Activated CD8-positive, alpha-beta T cell treated with anti-CD3 and anti-CD28 coated beads for 36 hours (primary cell): ENCODE measurements at places on chromosomes 5 and 9.

DNA sequence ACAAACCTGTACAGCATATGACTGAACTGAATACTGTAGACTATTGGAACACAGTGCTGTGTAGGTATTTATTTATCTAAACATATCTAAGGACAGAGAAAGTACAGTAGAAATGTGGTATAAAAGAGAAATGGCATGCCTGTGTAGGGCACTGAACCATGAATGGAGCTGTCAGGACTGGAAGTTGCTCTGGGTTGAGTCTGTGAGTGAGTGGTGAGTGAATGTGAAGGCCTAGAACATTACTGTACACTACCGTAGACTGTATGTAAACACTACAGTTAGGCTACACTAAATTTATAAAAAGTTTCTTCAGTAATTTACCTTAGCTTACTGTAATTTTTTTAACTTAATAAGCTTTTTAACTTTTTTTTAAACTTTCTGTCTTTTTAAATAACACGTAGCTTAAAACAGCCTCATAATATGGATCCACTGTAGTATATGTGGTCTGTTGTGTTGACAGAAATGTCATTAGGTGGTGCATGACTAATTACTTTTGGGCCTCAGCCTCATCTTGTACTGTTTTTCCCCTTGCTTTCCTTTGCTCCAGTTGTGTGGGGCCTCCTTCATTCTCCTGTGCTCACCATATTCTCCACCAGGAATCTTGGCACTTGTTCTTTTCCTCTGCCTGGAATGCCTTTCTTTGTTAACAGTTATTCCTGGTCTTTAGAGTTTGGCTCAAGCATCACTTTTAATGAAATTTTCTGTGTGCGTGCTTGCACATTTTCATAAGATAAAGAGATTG lies 8.8 kb downstream of the SPIN1 start:
- DNase-seq, result no peak

DNA sequence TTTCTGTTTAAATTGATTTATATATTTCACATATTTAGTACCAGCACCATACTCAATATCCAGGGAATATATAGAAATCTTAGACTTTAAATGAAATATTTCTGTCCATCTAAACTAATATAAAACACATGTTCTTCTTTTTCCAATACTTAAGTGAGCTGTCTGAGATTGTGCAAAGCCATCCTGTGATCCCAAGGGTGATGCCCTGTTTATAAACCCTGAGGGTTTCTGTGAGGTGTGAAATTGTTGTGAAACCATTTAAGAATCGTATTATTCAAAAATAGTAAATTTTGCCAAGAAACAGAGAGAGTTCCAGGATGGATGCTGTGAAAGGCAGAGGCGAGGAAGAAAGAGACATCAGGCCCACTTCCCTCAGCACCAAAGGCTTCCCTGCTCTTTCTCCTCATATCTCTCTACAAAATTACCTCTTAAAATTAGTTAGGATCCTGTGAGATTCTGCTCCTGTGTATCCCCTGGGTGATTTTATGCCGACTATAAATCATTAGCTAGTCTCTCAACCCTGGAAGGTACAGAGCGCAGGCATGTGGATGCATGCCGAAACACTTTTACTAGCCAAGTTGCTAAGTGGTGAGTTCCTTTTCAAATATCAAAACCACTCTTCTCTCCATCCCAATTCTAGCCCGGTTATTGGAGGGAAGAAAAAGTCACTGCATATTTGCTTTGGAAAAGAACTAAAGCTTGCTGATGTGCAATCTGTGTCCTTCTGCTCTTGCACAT lies 183.0 kb downstream of the GLIS3 start:
- no peak for DNase-seq

DNA sequence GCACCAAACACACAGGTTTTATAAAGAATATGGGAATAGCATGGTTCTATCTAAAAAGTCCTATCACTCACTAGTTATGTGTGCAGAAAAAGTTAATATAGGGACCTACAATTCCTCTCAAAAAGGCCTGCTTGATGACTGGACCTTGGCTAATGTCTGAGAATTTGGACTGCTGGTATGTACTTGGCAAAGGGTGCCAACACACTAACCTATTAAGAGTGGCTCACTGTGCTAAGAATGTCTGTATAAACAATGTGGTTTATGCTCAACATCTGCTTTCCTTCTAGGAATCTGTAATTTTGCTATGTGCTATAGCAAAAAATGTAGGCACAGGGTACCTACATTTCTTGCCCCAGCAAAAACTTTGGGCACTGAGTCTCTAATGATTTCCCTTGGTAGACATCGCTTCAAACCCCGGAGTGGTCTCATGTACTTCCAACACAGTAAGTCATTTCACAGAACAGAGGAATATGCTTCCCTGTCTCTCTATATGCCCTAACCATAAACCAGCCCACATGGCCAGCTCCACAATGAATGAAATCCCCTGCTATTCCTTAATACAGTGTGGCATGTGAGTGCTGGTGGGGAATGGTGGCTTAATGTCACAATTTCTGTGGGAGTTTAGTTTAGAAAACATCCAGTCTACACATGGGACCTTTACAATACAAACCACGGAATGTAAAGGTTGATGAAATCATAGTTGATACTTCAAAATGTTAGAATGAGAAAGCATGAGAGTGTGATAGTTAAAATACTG lies 101.7 kb downstream of the UBAP2 start:
- DNase-seq, result no peak

- DNase-seq, result no peak
Measured at GRCh38 chr9:128898845-128899565, 17.1 kb downstream of the LRRC8A start.

DNA sequence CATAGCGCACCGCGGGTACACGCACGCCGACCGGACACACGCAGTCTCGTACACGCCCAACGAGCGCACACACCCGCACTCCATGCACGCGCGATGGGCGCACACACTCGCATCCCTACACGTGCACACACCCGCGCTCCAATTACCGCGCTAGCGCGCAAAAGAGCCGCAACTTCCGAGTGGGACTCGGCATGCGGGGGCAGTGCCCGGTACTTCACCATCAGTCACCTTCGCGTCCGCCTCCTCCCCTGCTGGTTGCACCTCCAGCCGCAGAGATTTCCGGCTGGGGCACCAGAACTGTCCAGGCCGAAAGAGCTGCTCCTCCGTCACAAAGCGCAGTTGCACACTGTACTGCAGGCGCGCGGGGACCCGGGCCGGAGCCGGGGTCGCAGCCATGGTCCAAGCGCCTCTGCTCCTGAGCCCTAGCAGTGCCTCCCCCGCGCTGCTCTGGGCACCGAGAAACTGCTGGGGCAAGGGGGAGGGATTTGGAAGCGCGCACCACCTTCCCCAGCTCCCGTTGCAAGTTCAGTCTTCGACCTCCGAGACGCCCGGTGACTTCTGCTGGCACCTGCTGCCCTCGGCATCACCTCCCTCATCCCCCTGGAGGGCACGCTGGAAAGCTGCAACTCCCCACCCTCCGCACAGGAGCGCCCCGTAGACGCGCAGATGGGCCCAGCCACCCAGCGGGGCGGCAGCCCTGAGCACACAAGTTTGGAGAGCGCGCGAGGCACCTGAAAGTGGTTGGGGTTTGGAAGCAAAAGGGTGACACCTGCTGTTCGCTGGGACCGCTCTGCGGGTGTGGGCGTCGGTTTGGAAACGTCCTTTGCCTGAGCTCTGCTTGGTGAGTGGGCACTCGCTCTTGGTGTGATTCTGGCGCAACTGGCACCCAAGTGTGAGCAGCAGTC lies 337.4 kb upstream of the PUM3 start:
- peak; percentile 71 for DNase-seq

GRCh38 chr5:151772029-151772845 lies 483 bp downstream of the G3BP1 start:
- DNase-seq, result peak; percentile 56

GRCh38 chr5:75034137-75034739 lies 18.1 kb downstream of the GCNT4 start:
- DNase-seq, result peak; percentile 89

GRCh38 chr5:96763026-96763425 lies 44.7 kb downstream of the ERAP1 start:
- DNase-seq, result no peak

GRCh38 chr5:170095646-170096045 lies 10.1 kb upstream of the FOXI1 start:
- DNase-seq, result no peak

GRCh38 chr9:106846857-106847256 lies 16.1 kb upstream of the ZNF462 start:
- no peak for DNase-seq

DNA sequence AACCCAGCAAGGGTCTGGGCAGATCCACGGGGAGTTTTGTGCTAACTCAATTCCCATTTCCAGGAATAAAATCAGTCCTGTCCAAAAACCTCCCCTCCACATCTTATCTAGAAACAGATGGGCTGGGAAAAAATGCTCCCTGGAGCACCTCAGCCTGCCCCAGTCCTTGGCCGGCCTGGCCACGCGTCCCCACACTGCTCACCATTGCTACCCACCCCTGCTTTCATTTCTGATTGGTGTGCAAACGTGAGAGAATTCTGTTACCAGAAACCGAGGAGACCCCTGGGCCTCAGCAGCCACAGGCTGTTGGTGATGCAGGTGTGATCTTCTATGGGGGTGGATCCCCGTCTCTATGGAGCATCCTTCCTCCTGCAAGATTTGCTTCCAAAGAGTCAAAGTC lies 38.0 kb upstream of the OLFM1 start:
- DNase-seq, result no peak

DNA sequence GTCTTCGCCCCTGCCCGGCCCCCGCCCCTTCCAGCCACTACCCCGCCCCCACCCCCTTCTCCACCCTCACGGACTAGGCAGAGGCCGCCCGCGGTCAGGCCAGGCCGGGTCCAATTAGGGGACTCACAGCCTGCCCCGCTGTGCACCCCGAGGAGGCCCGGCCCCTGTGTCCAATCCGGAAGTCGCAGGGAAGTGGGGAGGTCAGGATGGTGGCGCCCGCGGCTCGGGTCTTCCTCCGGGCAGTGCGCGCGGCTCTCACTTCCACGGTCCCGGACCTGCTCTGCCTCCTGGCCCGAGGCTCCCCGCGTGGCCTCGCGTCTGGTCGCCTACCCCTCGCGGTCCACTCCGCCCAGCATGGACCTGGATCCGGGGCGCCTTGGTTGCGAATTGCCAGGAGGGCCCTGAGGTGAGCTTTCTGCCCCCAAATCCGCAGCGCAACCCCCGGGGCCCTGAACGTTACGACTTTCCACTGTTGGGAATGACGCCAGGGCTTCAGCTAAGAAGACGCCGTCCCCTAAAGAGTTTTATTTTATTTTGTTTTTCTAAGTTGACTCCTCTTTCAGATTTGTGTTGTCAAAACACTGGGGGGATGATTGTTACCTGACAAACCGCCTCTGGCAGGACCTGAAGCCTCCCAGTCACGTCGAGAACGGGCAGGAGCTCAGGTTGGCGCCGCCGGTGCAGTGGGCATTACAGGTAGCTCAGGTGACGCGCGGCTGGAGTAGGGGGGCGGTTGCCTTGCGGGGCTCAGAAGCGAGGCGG lies 763 bp upstream of the IRX2 start:
- DNase-seq, result no peak

DNA sequence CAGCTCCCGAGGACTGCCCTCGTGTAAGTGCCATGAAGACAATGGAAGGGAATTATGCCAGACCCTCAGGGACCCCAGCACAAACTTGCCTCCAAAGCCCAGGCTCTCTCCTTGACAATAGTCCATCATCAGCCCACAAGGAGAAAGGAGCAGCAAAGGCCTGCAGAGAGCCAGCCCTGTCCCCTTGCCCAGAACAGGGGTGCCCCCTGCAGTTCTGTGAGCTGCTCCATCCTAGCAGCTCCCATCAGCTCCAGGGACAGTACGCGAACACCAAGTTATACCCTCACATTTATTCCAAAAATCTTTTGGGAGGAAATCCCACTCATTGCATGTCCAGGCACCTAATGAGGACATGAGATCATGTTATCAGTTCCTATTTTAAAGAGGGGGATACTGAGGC lies 11.1 kb downstream of the BARX1 start:
- no peak for DNase-seq

GRCh38 chr5:83764101-83764500 lies 43.4 kb upstream of the HAPLN1 start:
- no peak for DNase-seq
